ENCODE measurements at places on chromosomes 11 and 22. TPM values are rescaled to one million over a fixed set of nuclear protein-coding genes. Genes with fewer than 3 reads are reported as not detected.
A peak's percentile ranks its signal among the peaks of the same experiment; 100 is the strongest.

MYOD1 gene
- total RNA-seq, result not detected

MAPK8IP2 gene
- total RNA-seq, result 5.7 TPM

BUD13 gene
- 29.3 TPM for total RNA-seq

OR2D2 gene
- total RNA-seq, result 0.26 TPM

OR52E8 gene
- total RNA-seq, result not detected

IL17REL gene
- total RNA-seq, result 0.11 TPM

DNA sequence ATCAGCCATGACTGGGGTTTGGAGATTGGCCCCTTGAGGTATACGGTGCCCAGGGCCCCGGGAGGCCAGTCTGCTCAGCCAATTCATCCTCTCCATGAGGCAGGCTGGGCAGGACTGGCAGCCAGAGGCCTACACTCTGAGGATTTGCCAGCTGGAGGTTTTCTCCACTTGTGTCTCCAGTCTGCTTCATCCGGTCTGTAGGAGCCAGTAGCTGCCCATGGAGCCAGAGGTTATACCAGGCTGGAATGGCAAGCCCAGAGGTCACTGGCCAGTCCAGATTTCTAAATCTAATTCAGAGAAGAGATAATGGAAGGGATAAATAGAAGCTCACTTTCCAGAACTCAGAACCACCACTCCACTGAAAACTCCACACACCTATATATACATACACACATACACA lies 10.0 kb downstream of the FHIP1B start:
- no peak for DNase-seq

DNA sequence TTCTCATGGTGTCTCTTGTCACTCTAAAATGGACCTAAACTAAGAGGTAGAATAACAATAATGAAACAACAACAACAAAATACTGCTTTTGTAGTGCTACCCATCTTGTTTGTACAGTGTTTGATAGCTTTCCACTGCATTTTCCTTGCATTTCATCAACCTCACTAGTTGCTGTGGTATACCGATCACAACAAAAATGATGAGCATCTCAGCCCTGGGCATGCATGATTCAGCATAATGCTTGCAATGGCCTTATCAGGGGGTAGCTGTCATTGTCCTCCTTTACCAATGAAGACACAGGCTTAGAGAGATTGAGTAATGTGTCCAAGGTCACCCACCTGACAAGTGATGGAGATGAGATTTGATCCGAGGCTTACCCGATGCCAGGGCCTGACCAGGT lies 682.5 kb downstream of the NTM start:
- no peak for DNase-seq

- DNase-seq, result peak; percentile 95
These were observed 43.5 kb upstream of the TCF20 start for GRCh38 chr22:42313804-42314581.

GRCh38 chr11:91966368-91966767 lies 258.2 kb upstream of the FAT3 start:
- no peak for DNase-seq

DNA sequence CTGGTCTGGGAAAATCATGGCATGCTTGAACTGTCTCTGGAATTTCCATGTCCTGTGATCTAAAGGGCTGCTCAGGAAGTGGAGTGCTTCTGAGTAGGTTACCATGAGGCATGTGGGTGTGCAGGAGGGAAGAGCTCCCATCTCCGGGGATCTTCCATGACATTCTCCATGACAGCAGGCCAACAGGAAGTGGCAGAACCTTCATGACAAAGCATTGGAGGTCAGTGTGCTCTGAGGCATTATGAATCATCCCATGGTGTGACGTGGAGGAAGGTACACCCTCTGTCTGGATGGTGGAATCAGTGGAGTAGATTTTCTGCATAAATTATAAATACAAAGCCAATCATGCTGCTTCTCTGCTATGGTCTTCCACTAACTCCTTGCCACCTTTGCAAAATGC lies 139.6 kb upstream of the E2F8 start:
- no peak for DNase-seq

DNA sequence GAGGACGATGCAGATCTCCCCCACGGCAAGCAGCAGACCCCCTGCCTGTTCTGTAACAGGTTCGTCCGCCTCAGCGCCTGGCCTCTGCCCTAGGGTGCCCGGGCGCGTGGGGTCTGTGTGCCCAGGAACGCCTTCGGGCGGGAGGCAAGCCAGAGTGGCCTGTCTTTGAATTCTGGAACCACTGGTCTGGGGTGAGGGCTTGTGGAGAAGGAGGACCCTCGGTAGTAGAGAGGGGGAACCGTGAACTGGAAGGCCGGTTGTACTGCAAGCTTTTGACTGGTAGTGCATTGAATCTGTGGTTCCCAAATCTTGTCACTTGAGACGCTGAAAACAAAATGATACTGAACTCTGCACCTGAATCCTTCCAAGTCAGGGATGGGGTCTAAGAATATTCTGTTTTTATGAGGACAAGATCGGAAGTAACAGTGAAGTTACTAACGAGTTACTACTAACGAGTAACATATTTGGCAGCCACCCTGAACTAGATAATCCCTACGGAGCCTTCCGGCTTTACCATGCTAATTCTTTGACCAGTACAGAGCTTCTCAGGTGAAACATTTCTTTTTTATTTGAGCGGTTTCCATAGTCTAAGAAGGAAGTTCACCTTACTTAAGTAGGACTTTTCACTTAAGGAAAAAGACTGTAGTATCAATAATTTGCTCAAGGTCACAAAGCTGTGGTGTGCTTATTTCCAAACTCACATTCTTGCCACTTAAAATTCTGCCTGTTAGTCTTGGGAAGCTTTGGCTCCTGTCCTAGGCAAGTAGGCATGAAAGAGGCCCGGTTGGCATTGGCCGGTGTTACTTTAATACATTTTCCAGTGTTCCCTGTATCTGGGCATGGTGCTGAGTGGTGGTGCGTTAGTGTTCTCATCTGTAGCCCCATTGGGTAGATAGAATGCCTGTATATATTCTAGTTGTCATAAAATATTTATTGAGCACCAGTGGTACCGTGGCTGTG lies 860 bp downstream of the PRMT3 start:
- DNase-seq, result no peak
